ENCODE measurements at places on chromosomes 2 and 18. TPM values are rescaled to one million over a fixed set of nuclear protein-coding genes. Genes with fewer than 3 reads are reported as not detected.

DNA sequence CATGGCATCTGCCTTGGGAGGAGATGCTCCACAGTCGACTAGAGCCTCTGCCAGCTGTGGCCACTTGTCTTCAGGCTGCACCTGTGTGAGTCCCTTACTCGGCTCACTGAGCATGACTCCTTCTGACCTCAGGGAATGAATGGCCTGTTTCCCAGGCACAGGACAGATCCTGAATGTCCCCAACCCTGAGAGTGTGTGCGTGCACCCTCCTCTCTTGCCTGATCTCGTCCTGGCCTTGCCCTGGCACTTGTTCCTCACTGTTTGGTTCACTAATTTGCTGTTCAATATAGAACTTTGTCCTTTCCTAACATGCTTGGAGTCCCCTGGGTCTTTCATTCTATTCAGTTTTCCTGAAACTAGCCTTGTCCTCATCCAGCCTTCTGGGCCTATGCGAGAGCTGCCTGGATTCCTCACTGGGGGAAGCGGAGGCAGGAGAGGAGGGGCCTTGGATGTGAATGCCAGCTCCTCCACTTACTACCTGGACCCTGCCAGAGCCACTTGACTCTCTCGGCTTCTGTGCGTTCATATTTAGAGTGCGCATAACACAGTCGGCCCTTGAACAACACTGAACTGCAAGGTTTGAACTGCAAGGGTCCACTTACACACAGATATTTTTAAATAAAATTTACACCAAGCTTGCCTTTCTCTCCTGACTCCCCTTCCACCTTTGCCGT lies 184.8 kb downstream of the ACKR3 start:
- DNase-seq: no peak

DNA sequence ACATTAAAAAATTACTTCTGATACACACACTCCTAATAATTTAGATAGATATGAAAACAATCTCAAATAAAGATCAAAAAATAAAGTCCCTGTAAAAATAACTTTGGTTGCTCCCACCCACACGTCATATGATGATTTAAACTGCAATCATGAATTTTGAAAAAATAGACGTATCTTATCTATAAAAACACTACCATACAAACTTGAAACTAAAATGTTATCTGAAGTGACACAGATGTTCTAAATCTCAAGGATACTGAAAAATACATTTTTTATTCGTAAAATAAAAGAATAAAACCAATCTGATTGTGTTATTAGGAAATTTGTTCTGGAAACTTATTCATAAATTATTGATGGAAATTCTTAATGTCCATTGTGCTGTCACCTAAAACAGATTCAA lies 8.1 kb upstream of the BOLA3 start:
- DNase-seq: no peak

Gene NMUR1
- 0.60 TPM for total RNA-seq

DNA sequence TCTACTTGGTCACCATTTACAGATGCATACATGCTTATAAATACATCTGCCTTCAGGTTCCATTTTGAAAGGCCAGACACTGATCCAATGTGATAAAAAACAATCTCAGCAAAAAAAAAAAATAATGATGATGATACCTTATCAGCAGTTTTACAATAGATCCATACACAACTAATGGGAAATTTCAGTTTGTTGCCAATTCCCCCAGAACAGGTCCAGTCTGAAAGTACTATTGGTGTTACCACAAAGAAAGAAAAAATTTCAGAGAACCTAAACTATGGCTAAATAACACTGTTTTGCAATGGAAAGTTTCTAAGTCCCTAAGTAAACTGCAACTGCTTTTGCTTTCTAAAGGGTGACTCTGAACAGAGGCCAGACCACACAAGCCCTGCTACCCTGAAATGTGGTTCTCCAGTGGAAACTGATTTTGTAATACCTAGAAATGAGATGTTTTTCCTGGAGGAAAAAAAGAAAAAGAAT lies 54.1 kb downstream of the LPIN2 start:
- DNase-seq: peak; percentile 65

- no peak for DNase-seq
These were observed 65.3 kb downstream of the PTPRM start for GRCh38 chr18:7632152-7633098.

GRCh38 chr2:54579682-54580620 lies 123.8 kb downstream of the SPTBN1 start:
- DNase-seq: no peak

- DNase-seq: no peak
These were observed 14.3 kb upstream of the PIEZO2 start for GRCh38 chr18:11163665-11164064.

DNA sequence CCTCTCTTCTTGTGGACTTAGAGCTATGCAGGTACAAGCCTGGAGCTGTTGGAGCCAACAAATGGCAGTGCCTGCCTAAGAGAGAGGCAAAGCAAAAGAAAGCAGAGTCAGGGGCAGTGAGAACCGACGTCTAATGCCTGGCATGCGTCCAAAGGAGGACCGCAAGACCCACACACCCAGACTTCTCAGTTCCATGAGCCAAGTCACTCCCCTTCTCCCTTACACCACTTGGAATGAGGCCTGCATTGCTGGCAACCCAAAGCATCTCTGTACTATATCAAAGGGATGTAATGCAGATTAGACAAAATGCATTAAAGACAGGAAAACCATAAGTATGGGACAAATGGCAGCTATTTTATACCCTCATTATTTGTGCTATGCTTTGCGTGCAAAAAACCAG lies 49.9 kb upstream of the RNU4ATAC start:
- no peak for DNase-seq

DNA sequence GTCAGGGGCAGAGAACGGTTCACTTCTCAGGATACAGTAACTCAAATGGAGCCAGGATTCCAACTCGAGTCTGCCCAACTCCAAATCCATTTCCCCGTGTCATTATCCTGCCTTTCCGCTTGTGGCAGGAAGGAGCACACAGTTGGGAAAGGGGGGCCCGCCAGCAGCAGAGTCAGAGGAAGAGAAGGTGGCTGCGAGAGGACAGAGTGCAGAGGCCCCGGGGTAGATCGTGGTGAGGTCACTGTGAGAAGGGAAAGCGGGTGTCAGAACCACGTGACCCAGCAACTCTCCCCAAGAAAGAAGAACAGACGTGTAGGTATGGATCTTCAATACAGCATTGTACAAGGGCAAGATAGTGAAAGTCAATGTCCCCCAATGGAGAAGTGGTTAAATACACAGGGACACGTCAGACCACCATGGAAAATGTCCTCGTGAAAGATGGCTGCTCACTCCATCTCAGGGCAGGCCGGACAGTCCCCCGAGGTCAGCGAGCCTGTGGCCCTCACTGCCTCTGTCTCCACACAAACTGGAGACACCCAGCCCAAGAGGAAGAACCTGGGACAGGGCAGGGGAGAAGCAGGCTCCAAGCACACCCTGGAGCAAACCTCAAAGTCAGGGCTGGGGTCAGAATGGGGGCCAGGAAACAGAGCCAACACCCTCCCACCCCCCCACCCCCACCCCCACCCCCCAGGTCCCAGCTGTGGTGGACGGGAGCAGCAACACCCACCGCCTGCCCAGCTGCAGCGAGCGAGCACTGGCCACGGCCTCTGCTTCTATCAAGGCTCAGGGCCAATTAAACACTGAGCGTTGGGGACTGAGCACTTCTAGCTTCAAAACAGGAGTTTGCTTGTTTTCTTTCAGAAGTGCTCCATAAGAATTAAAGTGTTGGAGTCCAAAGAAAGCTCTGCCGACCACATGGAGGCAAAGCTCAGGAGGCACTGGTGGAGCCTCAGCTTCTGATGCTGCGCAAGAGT lies 92.7 kb downstream of the EIPR1 start:
- DNase-seq: no peak

Gene ZAP70
- 302 TPM for total RNA-seq

Gene IL1RN
- 0.48 TPM for total RNA-seq

DNA sequence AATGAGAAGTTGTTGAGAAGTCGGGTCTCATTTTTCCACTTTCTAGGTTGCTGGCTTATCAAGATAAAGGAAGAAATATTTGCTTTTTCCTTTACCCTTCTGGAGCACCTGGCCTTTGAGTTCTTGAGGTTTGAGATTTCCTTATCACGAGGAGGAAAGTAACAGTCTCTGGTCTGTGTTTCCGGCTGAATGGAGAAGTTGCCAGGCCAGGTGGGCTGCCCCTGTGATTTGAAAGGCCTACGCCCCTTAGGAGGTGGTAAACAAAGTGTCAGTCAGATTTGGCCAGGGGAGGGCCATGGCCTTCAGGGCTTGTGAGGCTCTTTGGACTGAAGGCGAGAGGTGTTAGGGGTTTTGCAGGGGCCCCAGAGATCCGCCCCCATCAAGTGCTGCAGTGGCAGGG lies 156.7 kb upstream of the HAAO start:
- DNase-seq: no peak

Gene ATG4B
- 75.0 TPM for total RNA-seq

Gene C2orf66
- 0.44 TPM for total RNA-seq

DNA sequence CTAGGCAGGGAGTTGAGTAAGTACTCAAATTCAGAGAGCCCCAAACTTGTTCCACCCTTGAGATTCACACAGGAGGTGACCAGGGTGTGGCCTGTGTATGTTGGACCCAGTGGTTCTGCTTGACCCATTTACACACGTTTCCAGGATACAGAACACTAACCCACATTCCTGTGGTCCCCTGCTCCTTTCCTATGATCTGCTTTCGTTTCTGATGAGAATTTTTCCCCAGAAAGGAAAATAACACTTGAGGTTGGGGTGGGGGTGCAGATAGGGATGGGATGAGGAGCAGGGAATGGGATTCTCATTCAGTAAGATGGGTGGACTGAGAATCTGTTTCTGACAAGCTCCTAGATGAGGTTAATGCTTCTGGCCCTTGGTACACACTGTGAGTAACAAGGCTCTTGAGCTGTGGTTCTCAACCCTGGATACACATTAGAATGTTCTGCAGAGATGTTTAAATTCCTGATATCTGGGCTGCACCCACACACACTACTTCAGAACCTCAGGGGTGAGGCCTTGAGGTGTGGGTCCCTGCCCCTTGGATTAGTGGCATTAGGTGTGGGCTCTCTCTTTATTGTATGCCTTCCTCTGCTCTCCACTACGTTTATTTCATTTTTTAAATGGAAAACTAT lies 58.4 kb downstream of the TPGS2 start:
- DNase-seq: no peak

GRCh38 chr2:75920859-75921551 lies 210.3 kb upstream of the GCFC2 start:
- no peak for DNase-seq

DNA sequence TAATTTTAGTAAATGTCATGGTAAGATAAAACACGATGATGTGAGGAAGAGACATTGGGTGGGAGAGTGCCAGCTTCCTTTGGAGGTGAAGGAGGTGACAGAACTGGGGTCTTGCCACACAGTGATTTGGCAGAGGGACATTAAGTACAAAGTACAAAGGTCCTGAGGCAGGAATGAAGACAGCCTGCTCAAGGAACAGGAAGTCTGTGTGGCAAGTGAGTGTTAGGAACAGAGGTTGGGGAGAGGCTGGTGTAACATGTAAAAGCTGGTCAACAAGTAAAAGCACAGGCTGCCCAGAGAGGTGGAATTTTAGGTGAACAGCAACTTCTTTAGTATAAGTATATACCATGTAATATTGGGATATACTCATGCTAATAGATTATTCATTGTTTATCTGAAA lies 73.1 kb downstream of the INPP5D start:
- DNase-seq: no peak

Gene HRH4
- 0.21 TPM for total RNA-seq

- DNase-seq: no peak
These were observed 2.1 kb upstream of the CACNB4 start for GRCh38 chr2:152100961-152101360.

DNA sequence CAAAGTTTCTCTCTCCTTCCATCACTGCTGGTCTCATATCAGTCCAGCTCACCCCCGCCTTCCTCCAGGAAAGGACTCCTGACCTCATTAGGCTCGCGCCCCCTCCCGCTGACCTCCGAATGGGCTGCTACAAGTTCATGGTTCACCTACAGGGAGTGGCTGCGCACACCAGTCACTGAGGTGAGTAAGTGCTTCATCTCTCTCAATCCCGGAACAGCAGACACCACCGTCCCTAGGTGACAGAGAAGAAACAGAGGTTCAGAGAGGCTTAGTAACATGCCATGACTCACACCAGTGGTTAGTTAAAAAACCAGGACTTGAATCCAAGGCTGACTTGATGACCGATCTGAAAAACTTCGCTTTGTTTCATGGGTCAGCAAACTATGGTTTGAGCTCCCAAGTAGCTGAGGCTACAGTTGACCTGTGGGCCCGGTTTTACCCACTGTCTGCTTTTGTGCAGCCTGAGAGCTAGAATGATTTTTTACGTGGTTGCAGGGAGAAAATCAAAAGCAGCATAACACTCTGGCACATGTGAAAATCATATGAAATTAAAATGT lies 42.0 kb downstream of the ZFP36L2 start:
- peak; percentile 55 for DNase-seq

- DNase-seq: no peak
These were observed 34.9 kb upstream of the CTDP1 start for GRCh38 chr18:79644666-79645057.

Gene GLI2
- 0.07 TPM for total RNA-seq

Gene CRACDL
- total RNA-seq: 0.19 TPM

- no peak for DNase-seq
These were observed 126.6 kb downstream of the RTP5 start for GRCh38 chr2:241996100-241996499.

DNA sequence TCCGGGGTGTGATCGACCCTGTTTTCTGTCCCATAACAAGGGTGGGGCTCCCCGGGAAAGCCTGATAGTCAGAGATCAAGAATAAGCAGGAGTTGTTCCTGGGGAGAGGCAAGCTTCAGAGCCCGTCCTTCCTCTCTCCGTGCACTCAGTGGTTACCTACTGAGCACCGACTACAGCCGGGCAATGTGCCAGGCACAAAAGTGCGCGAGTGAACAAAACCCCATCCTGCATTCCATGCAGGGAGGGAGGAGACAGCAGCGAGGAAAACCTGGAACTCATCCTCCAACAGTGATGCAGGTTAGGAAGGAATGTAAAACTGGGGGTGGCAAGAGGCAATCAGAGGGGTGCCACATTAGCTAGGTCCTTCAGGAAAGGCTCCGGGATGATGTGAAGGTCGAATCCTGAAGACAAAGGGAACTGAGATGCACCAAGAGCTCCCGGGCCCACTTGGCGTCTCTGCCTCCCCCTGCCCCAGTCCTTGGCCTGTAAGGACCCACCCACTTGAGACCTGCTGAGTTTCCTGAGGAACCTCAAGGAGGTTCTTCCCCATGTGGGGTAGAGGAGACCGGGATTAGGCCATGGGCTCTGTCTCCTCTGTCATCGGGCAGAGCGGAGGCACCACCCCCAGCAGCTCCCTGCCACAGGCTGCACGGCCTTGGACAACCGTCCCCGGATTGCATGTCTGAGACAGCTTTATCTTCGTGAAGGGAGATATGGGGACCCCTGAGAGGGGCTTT lies 198.2 kb downstream of the NDUFA10 start:
- DNase-seq: no peak

All from activated CD4-positive, alpha-beta T cell treated with anti-CD3 and anti-CD28 coated beads, Interleukin-2, amount 10 ng/mL, durations not matched to agents 7 days and 5 days (primary cell).